ENCODE measurements at places on chromosomes 6 and 20. TPM values are rescaled to one million over a fixed set of nuclear protein-coding genes. Genes with fewer than 3 reads are reported as not detected.
A peak's percentile ranks its signal among the peaks of the same experiment; 100 is the strongest.

The DBNDD2 gene
- 10.3 TPM for total RNA-seq

The PLCG1 gene
- 126 TPM for total RNA-seq

The COL11A2 gene
- total RNA-seq, result 1.4 TPM

DNA sequence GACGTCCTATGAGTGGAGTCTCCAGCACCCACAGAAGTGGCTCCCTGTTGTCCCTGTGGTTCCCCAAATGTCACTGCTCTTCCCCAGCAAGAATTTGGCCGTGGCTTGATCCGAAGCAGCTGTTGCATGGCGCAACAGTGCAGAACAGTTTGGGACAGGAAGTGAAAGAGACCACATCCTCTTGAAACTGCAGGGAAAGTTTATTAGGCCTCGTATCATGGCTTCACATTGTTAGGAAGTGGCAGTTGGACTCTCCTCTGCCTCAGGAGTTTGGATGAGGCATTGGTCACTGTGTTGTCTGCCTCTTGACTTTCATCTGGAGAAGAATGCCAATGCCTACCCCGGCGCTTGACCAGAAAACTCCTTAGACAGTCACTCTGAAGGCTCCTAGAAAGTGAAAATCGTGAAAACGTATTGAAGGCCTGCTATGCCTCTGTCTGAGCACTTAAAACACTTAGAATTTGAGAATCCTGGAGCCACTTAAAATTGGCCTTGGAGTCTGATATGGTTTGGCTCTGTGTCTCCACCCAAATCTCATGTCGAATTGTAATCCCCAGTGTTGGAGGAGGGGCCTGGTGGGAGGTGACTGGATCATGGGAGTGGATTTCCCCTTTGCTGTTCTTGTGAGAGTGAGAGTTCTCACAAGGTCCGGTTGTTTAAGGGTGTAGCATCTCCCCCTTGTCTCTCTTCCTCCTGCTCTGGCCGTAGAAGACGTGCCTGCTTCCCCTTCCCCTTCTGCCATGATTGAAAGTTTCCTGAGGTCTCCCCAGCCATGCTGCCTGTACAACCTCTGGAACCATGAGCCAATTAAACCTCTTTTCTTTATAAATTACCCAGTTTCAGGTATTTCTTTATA is 334.9 kb upstream of the JARID2 start:
- peak; percentile 15 for DNase-seq

GRCh38 chr6:169490830-169491229 is 211.0 kb downstream of the WDR27 start:
- DNase-seq, result peak; percentile 24

GRCh38 chr6:105803442-105803841 is 282.7 kb upstream of the PRDM1 start:
- DNase-seq, result peak; percentile 33

GRCh38 chr20:21111416-21111815 is 5.3 kb upstream of the LINC00237 start:
- DNase-seq, result no peak

Measured in skin of body (tissue), 3 donors.